ENCODE measurements at places on chromosomes 7 and 10.

GRCh38 chr7:47714669-47715607, 133.0 kb upstream of the TNS3 start:
- DNase-seq: no peak

GRCh38 chr10:32065856-32066255, 9.6 kb upstream of the KIF5B start:
- peak; percentile 77 for DNase-seq

DNA sequence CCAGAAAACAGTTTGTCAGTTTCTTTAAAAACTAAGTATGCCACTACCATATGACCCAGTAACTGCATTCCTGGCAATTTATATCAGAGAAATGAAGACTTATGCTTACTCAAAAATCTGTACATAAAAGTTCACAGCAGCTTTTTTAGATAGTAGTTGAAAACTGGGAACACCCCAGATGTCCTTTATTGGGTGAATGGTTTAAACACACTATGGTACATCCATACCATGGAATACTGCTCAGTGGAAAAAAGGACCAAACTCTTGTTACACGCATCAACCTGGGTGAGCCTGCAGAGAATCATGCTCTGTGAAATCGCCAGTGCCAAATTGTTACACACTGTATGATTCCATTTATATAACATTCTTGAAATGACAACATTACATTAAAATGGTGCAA, 127.6 kb upstream of the RET start:
- DNase-seq: no peak

GRCh38 chr7:13835442-13835841, 154.0 kb downstream of the ETV1 start:
- DNase-seq: no peak

DNA sequence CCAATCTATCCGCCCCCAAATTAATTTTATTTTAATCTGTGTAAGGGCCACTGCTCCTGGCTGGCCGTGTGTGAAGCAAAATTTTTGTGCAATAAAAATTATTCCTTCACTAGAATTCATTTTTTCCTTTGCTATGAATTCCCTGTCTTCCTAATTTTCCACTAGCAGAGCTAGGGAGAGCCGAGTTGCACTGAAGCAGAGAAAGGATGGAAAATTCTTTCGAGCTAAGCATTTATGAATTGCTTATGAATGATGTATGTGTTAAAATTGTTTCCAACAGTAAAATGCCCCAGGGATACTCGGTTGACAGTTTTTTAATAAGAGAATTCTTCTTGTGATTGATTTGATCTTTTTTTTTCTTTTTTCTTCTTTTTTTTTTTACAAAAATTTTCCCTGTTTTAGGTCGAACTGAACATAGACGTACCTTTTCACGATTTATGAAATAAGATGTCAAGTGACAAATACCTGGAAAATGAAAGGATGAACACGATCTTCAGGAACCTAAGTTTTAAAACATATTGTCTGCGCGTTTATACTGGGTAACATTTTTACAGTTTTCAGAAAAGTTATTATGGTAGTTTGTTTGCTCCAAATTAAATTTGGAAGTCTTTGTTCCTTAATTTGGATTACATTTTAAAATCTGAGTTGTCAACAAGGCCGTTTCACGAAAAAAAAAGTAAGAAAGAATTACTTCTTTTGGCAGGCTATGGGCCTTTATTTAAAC, 288.8 kb upstream of the NFE2L3 start:
- no peak for DNase-seq

DNA sequence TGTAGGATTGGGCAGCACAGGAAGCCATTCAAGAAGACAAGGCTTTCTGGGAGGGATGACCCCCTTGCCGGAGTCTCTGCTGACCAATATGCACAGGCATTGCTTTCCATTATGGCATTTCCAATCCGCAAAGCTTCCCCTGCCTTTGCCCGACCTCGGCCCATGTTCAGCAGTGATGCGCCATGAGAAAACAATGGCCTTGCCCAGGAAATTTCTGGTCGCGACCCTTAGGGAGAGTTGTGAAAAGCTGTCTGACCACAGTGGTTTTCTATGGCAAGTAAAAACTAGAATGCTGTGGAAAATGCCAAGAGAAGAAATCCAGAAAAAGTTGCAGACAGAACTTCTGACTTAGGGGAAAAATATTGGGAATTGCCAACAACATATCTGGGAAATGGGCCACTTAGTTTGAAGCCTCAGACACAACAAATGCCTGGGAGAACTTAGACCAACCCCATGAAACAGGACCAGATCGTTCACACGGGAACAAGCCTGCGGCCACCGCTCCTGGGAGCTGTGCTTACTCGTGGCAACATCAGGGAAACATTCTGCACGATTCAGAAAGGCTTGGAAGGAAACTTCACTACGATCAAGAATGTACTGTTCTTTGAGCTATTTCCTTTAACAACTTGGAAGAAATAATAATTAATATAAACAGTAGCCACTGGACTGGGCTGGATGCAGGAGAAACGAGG, 512.4 kb downstream of the TNS3 start:
- no peak for DNase-seq

DNA sequence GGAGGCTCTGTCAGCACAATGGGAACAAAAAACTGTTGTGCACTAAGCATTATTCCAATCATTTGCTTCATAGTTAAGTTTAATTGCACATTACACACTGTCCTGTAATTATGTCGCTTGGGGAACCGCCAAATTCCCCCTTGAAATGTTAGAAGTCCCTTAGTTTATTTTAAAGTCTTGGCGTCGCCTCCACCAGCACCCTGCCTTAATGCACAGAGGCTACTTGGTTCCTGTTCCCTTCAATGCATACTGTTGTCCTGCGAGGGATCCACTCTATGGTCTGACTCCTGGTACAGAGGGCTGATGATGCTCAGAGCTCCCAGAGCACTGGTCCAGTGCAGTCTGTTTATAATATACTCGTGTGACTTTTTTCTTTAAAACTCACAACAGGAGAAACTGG, 330.7 kb downstream of the ELMO1 start:
- DNase-seq: no peak

Data from stromal cell of bone marrow (primary cell).